ENCODE measurements at places on chromosomes 3 and 15. TPM values are rescaled to one million over a fixed set of nuclear protein-coding genes. Genes with fewer than 3 reads are reported as not detected.

GRCh38 chr3:36097209-36097608 is 283.1 kb upstream of the STAC start:
- no peak for DNase-seq

The PLSCR4 gene
- not detected for total RNA-seq

- DNase-seq, result no peak
Measured at GRCh38 chr3:42526616-42527367, 24.3 kb downstream of the VIPR1 start.

- no peak for DNase-seq
Measured at GRCh38 chr15:65132878-65133547, 595 bp downstream of the PDCD7 start.

The PYGO1 gene
- 0.02 TPM for total RNA-seq

- no peak for DNase-seq
Measured at GRCh38 chr15:73596174-73596573, 37.0 kb downstream of the NPTN start.

GRCh38 chr3:13083898-13084297 is 10.7 kb upstream of the IQSEC1 start:
- DNase-seq, result peak; percentile 63

The COLQ gene
- total RNA-seq, result 1.2 TPM

DNA sequence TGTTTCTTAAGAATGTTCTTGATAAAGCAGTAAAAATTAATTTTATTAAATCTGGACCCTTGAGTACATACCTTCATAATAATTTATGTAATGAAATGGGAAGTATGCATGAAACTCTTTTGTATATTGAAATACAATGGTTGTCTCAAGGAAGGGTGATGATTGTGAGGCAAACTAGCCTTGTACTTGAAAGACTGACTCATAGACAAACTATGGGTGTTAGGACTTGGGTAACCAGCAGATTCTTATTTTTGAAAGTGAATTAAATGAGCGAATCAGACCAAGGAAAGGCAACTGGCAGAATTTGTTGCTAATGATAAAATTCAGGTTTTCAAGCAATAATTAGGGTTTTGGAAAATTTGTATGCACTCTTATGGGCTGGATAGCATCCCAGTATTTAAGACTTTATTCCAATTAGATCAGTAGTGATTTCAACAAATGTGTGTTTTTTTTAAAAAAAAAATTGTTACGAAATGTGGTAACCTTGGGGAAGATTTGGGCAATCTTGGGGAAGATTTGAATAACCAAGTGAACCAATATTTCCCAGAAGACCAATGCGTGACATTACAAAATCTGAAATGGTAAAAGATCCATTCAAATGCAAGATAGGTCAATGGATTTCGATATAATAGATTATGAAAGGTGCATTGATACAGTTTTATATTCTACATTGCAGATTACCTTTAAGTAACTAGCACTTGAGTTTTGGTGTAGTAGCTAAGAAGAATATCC is 42.0 kb downstream of the ATP2C1 start:
- no peak for DNase-seq

- DNase-seq, result no peak
Measured at GRCh38 chr15:75114796-75115195, 86.9 kb upstream of the C15orf39 start.

DNA sequence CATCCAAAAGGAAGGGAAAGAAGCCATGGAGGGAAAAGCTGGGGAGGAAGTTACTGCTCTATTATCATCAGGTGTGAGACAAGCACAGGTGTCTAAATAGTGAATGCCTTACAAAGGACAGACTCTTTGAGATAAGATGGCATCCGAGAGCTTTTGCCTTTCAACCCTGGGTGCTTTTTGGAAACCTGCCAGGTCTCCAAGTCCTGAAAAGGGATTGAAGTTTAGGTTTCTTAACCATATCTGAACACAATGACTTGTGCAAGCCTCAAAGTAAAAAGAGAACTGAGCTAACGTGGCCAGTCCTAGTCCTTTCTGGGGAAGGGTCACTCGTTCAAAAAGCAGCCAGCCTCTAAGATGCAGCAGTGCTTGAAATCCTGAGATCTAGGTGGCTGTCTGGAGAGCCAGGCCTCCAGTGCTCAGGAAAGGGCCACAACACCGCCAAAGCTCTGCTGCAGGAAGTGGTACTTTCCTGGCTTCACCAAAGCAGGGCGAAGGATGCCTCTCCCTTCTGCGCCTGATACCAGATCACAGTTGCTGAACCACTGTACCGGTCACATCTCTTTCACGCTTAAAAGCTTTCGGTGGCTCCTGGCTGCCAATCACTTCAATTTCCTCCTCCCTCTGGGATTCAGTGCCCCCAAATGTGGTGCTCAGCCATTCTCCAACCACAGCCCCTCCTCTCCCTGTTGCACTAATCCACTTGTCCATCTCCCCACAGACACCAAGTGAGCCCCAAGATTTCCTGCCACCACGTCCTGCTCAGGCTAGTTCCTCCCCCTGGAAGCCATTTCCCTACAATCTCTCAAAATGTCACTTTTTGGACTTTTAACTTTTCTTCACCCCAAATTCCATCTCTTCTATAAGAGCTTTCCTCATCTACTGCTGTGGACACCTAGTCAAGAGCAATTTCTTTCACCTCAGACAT is 104.1 kb upstream of the LPP start:
- no peak for DNase-seq

- no peak for DNase-seq
Measured at GRCh38 chr3:55826731-55827496, 339.8 kb upstream of the WNT5A start.

GRCh38 chr15:22949074-22949547 is 31.1 kb downstream of the CYFIP1 start:
- DNase-seq, result no peak

DNA sequence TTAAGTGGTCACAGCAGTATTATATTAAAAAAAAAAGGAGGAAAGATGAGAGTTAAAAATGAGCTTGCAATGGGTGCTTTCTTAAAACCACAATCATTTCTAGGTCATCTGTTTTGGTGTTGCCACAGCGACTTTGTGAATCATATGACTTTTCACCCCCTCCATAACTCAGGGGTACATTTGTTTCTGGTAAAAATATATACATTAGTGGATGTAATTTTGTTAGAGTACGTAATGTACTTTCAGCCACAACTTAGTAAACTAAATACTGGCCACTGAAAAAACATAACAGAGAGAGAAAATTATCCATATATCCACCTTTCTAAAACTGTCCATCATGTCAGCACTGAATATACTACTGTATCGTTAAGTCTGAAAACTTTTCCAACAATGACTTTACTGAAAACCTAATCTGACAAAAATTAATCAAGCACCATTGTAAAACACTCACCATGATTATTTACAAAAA is 3.4 kb downstream of the ANKRD28 start:
- no peak for DNase-seq

DNA sequence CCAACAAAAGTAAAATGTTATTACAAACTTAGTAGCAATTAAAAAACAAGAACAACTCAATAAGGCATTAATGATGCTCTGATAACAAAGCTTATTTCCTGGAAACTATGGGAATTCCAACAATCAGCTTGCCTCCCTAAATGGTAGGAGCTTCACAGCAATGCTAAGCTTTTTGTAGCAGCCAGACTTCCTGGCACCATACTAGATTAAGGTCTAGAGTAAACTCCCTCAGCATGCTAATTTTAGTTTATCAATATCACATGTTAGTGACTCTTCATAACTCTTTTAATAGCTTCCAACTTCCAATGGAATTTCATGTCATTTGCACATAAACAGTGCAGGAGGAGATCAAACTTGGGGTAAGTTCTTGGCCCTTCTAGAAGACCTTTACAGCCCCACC is 782.0 kb downstream of the MCTP2 start:
- no peak for DNase-seq

GRCh38 chr3:160564258-160564911 is 986 bp downstream of the KPNA4 start:
- DNase-seq, result no peak

- DNase-seq, result no peak
Measured at GRCh38 chr3:158768361-158768787, 33.5 kb upstream of the MFSD1 start.

DNA sequence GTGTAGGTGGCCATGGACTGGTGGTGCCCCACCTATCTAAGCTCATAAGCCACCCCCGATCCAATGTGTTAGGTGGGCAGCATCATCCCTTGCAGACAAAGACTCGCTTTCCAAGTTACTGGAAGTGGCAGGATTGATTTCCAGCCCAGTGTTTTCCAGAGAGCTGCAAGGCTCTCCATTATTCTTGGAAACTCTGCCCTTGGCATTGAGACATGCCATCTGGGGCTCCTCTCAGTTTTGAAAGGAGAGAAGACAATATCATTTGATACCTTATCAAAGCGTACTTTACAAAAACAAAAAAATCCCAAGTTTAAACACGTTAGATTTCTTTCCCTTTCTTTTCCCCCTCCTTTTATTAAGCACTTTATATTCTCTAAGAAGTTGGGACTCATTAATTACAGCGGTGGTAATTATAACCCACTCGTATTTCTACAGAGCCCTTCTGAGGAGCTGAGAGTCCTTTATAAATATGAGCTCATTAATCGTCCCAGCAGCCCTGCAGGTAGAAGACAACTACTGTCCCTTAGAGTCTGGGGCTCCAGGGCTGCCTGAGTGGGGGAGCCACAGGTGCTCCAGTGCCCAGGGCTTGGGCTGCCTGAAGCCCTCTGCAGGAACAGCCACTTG is 226.1 kb downstream of the TLE3 start:
- no peak for DNase-seq

DNA sequence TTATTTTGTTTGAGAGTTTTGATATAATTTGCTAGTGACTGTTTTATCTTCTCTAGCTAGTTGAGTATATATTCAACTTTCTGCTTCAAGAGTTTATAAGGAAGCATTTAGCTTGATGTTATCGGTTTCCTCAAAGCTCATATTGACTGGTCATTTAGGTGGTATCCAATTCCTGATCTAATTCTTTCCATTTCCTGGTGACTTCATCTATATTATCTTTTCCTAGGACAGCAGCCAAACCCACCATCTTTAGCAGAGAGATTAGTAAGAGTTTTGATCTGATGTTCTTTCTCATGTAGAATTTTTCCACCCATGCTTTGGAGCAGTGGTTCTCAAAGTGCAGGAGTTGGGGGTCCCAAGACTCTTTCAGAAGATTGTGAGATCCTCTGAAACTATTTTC is 148.6 kb upstream of the STT3B start:
- no peak for DNase-seq

DNA sequence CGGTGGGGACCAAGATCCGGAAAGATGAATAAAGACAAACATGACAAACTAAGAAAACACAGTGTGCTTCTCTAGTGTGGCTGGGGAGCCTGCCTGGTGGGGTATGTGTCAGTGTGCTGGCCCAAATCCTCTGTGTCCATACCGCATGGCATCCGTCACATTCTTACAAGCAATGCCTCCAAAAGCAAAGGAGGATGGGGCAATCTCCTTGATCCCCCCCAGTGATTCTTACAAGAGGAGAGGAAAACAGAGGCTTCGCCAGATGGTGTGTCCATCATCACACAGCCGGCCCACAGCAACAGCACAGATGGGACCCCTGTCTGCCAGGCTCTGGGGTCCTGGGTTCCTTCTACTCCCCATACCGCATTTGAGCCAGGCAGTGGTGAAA is 558 bp upstream of the IL17RC start:
- DNase-seq, result no peak

The OR5H6 gene
- total RNA-seq, result not detected

DNA sequence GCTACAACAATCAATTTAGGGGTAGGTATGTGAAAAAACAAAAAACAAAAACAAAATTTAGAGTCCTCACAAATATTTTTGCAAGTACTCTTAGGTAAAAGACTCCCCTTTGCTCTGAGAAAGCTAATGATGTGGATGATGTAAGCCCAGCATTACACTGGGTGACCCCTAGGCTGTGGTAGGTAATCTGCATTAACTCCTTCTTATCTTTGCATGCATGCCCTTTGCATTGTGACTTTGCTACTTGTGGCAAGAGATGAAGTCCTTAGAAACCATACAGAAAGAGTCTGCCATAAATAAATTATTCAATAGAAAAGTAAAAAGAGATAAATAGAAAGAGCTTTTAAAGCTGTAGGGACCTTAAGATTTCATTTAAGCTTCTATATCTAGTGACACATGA is 159.7 kb upstream of the MBNL1 start:
- no peak for DNase-seq

- no peak for DNase-seq
Measured at GRCh38 chr3:173045770-173046382, 95.2 kb downstream of the SPATA16 start.

The CLSTN2 gene
- not detected for total RNA-seq

- no peak for DNase-seq
Measured at GRCh38 chr3:189270248-189270832, 98.6 kb downstream of the TPRG1 start.

The SOX14 gene
- not detected for total RNA-seq

- peak; percentile 55 for DNase-seq
Measured at GRCh38 chr3:122258757-122259371, 66.2 kb upstream of the CSTA start.

DNA sequence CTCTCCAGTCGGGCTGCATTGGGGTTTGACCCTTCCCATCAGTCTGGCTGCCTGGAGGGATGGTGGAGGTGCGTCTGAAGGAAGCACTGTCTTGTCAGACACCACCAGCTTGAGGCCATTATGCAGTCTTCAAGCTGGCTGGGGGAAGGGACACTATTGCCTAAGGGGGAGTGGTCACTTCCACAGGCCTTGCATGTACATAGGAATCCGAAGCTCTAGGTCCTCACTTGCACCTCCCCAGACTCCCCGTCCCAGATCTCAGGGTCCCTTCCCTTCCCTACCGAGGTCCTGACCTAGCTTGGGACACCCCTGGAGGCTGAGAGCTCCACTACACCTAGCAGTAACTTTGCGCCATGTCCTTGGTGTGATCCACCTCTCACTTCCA is 48.6 kb upstream of the KLF13 start:
- no peak for DNase-seq

The PAQR9 gene
- total RNA-seq, result not detected

GRCh38 chr15:94791510-94791909 is 560.1 kb downstream of the MCTP2 start:
- DNase-seq, result no peak

GRCh38 chr3:58241306-58242044 is 3.9 kb downstream of the ABHD6 start:
- DNase-seq, result no peak

Data from activated B cell treated with CpG ODN at 0.5 μM for 24 hours (primary cell).